ENCODE measurements at places on chromosomes 1 and 21.

DNA sequence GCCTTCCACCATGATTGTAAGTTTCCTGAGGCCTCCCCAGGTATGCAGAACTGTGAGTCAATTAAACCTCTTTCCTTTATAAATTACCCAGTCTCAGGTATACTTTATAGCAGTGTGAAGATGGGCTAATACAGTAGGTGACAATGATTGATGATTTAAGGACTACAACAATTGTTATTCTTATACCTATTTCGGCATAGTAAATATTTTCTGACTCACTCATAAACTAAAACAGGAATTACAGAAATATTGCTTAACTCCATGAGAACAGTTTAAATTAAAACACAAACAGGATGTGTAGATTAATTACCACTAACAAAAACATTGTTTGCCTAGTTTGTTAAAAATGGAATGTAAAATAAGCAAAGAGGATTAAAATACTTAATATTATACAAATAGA is 839.9 kb downstream of the LTN1 start:
- no peak for DNase-seq

GRCh38 chr1:8002921-8003320 is 23.2 kb downstream of the ERRFI1 start:
- no peak for DNase-seq

GRCh38 chr1:171501305-171502024 is 16.1 kb downstream of the PRRC2C start:
- DNase-seq: no peak

GRCh38 chr1:37656026-37656425 is 21.3 kb upstream of the RSPO1 start:
- DNase-seq: no peak

DNA sequence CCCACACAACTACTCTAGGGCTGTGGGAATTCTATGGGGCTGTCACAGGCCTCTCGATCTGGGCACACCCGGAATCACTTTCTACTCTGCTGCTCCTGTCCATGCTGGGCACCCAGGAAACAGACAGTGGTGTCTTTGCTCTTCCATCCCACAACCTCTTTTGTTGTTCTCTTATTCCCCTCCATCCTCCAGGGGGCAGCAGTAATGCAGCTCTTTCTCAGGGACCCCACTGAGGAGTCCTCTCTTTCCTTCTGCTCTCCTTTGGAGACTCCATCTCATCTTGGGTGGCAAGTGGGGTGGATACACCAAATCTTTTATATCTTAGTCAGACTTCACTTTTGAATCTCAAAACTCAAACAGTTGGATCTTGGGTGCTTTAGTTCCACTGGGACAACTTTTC is 206.3 kb downstream of the HS2ST1 start:
- DNase-seq: no peak

GRCh38 chr1:173112129-173112528 is 61.4 kb upstream of the TNFSF18 start:
- DNase-seq: no peak

- DNase-seq: no peak
Observed at GRCh38 chr1:37481289-37482003, 7.1 kb downstream of the ZC3H12A start.

GRCh38 chr1:24177161-24177560 is 9.9 kb downstream of the IFNLR1 start:
- no peak for DNase-seq
